Hair follicular keratinocyte (primary cell): ENCODE measurements at places on chromosomes 13 and 19. TPM values are rescaled to one million over a fixed set of nuclear protein-coding genes. Genes with fewer than 3 reads are reported as not detected.

The LILRB5 gene
- total RNA-seq: not detected in 2 replicates

The IZUMO1 gene
- total RNA-seq: 0.04 and 0.23 TPM in 2 replicates

The SLC8A2 gene
- 0.16 TPM in 1 of 2 replicates, not detected in the other for total RNA-seq

The ADGRL1 gene
- total RNA-seq: 1.2 and 2.3 TPM in 2 replicates

The CEACAM21 gene
- total RNA-seq: not detected in 2 replicates

The TIMM29 gene
- 25.2 and 29.9 TPM in 2 replicates for total RNA-seq

The BCKDHA gene
- 41.0 and 57.4 TPM in 2 replicates for total RNA-seq

The RDH8 gene
- not detected in 2 replicates for total RNA-seq

The CEACAM20 gene
- not detected in 2 replicates for total RNA-seq

The PRSS57 gene
- total RNA-seq: not detected in 2 replicates

The ANKRD10 gene
- 15.3 and 23.9 TPM in 2 replicates for total RNA-seq

The PGLYRP2 gene
- total RNA-seq: not detected in 2 replicates

The CTXN1 gene
- 0.86 and 1.1 TPM in 2 replicates for total RNA-seq

The ERICH6B gene
- not detected in 2 replicates for total RNA-seq

The TEKTIP1 gene
- total RNA-seq: not detected in 2 replicates

The PTH2 gene
- not detected in 2 replicates for total RNA-seq

The PSG6 gene
- not detected in 2 replicates for total RNA-seq
